Pulmonary artery endothelial cell (primary cell): ENCODE measurements at places on chromosomes 1 and 21. TPM values are rescaled to one million over a fixed set of nuclear protein-coding genes. Genes with fewer than 3 reads are reported as not detected.

DNA sequence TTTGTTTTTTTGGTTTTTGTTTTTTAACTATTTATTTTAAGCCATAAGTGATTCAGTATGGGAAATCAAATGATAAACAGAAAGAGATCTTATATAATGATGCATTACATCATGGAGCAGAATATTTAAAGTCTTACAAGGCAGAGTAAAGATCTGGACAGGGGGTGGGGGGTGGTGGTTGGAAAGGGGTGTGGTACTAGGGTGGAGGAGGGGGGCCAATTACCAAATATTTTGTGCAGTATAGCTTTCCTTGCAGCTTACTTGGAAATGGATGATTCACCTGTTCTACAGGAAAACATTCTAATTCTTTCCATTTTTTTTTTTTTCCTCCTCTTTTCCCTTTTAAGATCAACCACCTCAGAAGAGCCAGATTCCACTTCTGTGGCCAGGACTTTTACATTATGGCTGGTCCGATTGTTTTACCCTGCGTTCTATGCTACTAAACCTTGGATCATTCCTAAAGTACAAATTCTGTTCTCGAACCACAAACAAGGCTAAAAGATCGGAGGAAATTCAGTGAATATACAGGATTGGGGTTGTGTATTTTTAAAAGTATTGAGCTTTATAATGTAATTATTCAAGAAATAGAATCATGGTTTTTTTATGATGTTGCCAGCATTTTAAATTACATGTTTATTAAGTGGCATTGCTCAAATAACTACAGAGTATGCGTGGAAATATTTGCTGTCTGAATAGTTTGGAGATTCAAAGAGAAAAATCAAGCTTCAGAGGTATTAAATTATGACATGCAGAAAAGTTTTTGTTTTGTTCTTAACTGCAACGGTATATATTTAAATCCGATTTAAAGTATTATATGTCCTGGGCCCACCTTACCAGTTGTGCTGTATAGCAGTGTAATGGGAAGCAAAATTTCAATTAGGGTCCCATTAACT is 859.5 kb downstream of the USP25 start:
- DNase-seq: no peak

DNA sequence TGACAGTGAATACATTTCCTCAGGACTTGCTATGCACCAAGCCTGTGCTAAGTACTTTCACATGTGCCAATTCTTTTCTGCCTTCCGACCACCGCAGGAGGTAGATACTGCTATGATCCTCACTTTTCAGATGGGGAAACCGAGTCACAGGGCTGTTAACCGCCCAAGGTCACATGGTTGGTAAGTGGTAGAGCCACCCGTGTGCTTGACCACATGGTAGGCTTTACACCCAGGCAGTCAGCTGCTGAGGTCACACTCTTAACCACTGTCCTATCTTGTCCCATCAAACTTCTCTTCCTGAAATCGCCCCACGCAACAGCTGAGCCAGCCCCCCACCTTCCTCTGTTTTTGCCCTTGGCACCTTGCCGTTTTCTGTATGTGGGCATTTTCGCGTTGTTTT is 31.0 kb upstream of the SDHB start:
- DNase-seq: no peak

SLAMF8 gene
- not detected in 2 replicates for total RNA-seq

DNA sequence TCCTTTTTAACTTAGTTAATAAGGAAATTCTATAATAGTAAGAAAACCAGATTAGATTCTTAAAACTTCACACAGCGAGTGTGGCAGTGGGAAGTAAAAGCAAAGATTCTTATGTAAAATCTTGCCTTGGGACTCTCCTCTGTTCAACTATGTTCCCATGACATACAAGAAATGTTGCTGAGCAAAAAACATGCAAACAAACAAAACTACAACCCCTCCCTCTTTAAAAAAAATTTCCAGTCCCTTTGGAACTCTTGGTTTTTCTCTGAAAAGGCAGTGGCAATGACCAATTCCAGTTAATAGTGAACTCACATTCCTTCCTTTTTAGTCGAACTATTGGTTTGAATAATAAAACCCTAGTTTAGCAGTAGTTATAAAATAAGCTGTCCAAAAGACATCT is 453.1 kb upstream of the ZRANB2 start:
- DNase-seq: no peak

DNA sequence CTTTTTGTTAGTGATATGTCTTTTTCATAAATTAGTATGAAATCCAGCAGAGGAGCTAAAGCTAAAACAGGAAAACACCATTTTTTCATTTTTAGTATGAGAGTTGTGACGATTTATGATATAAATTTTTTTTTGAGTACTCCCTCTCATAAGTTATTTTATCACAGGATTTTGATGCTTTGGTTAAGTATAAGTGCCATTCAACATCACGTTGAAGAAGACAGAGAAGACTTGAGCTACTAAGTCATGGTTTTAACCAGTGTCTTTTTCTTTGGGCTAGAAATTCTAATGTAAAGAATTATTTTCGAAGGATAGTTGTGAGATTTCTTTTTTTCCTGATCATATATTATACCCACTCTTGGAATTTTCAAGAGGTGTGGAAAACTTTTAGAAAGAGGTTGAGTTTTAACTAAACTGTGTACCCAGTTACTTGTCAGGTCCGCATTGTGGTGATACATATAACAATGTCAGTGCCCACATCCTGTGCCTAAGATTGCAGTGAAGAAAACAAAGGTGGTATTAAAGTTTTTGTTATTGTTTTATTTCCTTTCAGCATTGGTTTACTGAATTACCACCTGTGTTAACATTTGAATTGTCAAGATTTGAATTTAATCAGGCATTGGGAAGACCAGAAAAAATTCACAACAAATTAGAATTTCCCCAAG is 93.8 kb downstream of the USP25 start:
- no peak for DNase-seq

PROX1 gene
- total RNA-seq: 0.46 and 0.49 TPM in 2 replicates

RNU1-3 gene
- under 0.01 TPM in 2 replicates for total RNA-seq

DNA sequence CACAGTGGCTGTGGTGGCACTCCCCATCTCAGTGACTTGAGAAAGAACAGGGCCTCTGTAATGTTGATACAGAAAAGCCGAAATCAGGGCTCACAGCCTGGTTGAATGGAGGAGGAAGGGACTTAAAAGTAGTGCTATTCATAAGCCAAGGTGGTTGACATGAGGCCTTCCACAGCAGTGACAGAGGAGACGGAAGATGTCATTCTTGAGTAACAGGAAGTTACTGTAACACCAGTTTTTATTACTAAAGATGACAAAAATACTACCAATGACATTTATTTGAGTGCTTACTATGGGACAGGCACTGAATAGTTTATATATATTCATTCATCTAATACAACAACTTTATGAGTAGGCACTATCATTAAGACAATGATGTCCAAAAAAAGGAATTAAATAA is 52.8 kb upstream of the GNG12 start:
- DNase-seq: no peak

- DNase-seq: no peak
Observed at GRCh38 chr1:151165281-151165737, 393 bp downstream of the LYSMD1 start.

GRCh38 chr1:100377590-100378361 is 25.5 kb downstream of the CDC14A start:
- DNase-seq: no peak

DNA sequence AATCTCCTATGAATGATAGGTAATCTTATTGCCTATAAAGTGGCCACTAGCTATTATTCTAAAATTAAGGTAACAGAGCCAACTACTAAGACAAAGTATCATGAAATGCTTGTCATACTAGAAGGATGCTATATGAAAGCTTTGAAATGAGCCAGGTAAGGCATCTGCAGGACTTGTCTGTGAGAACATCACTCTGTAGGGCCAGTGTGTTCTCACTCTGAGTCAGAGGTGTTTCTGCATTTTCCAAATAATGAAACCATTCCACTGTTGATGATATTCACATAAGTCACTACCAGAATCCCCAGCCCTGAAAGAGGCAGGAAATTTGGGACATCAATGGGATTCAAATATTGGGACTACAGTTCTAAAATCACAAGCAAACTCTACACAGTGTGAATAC is 25.8 kb upstream of the GBP5 start:
- no peak for DNase-seq

- no peak for DNase-seq
Observed at GRCh38 chr1:6253380-6253779, 7.5 kb downstream of the GPR153 start.

GRCh38 chr1:3053366-3053980 is 15.5 kb upstream of the PRDM16 start:
- DNase-seq: no peak

BEND5 gene
- not detected in 2 replicates for total RNA-seq
